ENCODE measurements at places on chromosomes 6 and 20.
A peak's percentile ranks its signal among the peaks of the same experiment; 100 is the strongest.

- no peaks in the 10 kb centered on the region for H3K36me3 ChIP-seq
- no peak overlapping the region for H3K27ac ChIP-seq
- H3K4me1 ChIP-seq: no peaks in the 10 kb centered on the region
- H3K27me3 ChIP-seq: no peaks in the 10 kb centered on the region
- H3K4me3 ChIP-seq: no peak overlapping the region
- no peak for DNase-seq
These were observed 187.4 kb downstream of the TBC1D7 start for GRCh38 chr6:13140980-13141379.

GRCh38 chr6:109383438-109383940, 1.2 kb upstream of the CD164 start:
- H3K27me3 ChIP-seq: no peaks in the 10 kb centered on the region
- peak; percentile 56 for DNase-seq
- no peaks in the 10 kb centered on the region for H3K36me3 ChIP-seq
- no peaks in the 10 kb centered on the region for H3K4me1 ChIP-seq

DNA sequence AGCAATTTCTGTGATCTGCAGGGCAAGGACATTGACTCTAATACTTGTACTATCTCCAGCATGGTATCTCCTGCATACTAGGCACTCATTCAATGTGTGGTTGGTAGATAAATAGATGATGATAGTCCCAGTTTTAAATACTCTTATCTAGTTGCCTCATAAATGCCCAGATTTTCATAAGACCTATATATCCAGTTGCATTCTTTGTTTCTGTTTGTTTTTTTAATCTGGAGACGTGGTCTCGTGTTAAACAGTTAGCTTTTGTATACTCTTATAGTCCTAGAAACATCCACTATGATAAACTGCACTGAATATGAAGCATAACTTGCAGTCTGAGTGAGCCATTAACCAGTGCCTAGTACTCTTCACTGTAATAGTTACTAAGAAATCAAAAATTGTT, 35.5 kb upstream of the SUMO4 start:
- no peak overlapping the region for H3K4me3 ChIP-seq
- peak; percentile 12 for DNase-seq
- H3K4me1 ChIP-seq: no peaks in the 10 kb centered on the region

- H3K36me3 ChIP-seq: peaks cover 99% of the 10 kb centered on the region
- peak; percentile 61 for DNase-seq
- no peak overlapping the region for H3K27ac ChIP-seq
- H3K4me1 ChIP-seq: no peaks in the 10 kb centered on the region
These were observed 26.0 kb downstream of the PTGIS start for GRCh38 chr20:49541733-49542513.

DNA sequence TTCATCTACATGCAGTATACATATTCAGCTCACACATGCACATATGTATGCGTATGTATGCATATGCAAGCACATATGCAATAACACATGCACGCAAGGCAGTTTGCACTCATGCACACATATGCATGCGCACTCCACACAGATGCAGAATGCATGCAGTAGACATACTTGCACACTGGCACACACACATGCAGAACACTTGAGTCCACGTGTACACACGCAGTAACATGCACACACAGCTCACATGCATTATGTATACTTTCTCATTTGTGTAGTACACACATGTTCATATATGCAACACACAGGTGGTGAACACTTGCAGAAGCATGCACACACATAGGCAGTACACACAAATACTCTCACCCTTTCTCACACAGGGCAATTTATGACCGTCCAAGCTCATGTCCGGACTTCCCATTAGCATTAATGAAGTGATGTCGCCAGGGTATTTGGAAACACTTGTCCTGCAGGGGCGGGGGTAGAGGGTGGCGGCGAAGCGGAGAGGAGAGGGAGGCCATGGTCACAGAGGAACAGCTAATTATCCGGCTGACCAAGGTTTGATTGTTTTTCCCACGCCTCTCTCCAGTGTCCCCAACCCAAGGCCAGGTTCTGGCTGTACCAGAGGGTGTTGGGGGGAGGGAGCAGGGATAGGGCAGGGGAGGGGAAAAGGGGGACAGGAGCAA, 91.3 kb downstream of the VEGFA start:
- H3K4me1 ChIP-seq: peaks cover 6% of the 10 kb centered on the region
- no peak for DNase-seq
- peaks cover 24% of the 10 kb centered on the region for H3K27me3 ChIP-seq
- H3K36me3 ChIP-seq: no peaks in the 10 kb centered on the region

- no peak overlapping the region for H3K4me3 ChIP-seq
- H3K27me3 ChIP-seq: no peaks in the 10 kb centered on the region
- H3K36me3 ChIP-seq: no peaks in the 10 kb centered on the region
- H3K27ac ChIP-seq: no peak overlapping the region
These were observed 136.1 kb upstream of the CDYL start for GRCh38 chr6:4640139-4640538.

GRCh38 chr6:109303640-109304283, 78.5 kb downstream of the CD164 start:
- no peaks in the 10 kb centered on the region for H3K27me3 ChIP-seq
- no peaks in the 10 kb centered on the region for H3K36me3 ChIP-seq
- H3K4me3 ChIP-seq: no peak overlapping the region
- peaks cover 2% of the 10 kb centered on the region for H3K4me1 ChIP-seq

- H3K27me3 ChIP-seq: peaks cover 60% of the 10 kb centered on the region
- no peak overlapping the region for H3K27ac ChIP-seq
- no peak overlapping the region for H3K4me3 ChIP-seq
- H3K4me1 ChIP-seq: no peaks in the 10 kb centered on the region
These were observed 9.0 kb upstream of the BHLHE23 start for GRCh38 chr20:63015662-63016361.

- H3K4me1 ChIP-seq: no peaks in the 10 kb centered on the region
- H3K27me3 ChIP-seq: no peaks in the 10 kb centered on the region
- peak overlapping the region; percentile 88 for H3K27ac ChIP-seq
- no peak overlapping the region for H3K4me3 ChIP-seq
These were observed 67.4 kb downstream of the MOXD1 start for GRCh38 chr6:132333639-132334520.

GRCh38 chr6:21426841-21427490, 166.6 kb upstream of the SOX4 start:
- H3K27me3 ChIP-seq: no peaks in the 10 kb centered on the region
- H3K4me1 ChIP-seq: no peaks in the 10 kb centered on the region
- no peaks in the 10 kb centered on the region for H3K36me3 ChIP-seq
- DNase-seq: peak; percentile 8

DNA sequence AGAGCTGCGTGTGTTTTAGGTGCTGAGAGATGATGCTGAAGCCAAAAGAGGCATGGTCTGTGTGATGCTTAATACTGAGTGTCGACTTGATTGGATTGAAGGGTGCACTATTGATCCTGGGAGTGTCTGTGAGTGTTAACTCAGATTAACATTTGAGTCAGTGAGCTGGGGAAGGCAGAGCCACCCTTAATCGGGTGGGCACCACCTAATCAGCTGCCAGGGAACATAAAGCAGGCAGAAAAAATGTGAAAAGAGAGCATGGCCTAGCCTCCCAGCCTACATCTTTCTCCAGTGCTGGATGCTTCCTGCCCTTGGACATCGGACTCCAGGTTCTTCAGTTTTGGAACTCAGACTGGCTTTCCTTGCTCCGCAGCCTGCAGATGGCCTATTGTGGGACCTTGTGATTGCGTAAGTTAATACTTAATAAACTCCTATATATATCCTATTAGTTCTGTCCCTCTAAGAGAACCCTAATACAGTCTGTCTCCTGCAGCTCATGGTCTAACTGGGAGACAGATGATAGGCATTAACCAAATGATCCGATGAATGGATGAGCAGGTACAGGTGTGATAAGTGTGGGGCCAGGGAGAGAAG, 91.6 kb downstream of the TFAP2C start:
- H3K27ac ChIP-seq: no peak overlapping the region
- no peaks in the 10 kb centered on the region for H3K4me1 ChIP-seq
- no peaks in the 10 kb centered on the region for H3K36me3 ChIP-seq
- no peaks in the 10 kb centered on the region for H3K27me3 ChIP-seq

DNA sequence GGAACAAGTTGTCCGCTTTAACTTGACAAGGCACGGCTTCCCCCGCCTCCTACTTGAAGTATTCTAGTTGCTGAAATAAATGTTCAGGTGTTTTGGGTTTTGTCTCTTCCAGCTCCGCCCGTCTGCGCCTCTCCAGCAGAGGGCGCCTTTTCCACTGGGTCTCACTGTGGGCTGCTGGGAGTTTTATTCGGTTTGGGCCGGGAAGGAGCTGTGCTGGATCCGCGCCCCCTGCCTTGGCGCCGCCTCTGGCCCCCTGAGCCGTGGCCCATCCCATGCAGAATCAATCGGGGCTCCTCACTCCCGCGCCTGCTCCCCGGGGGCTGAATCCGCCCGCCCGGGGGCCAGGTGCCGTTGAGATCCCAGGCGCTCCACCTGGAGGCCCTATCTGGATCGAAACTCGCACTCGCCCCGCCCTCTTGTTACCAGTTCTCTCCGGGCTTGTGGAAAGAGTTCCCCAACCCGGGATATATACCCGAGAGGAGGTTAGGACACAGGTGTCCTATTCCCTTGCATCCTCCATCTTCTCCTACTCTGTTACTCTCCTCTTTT, 51.0 kb upstream of the TCF21 start:
- H3K4me1 ChIP-seq: peaks cover 6% of the 10 kb centered on the region
- H3K27me3 ChIP-seq: no peaks in the 10 kb centered on the region
- peak; percentile 52 for DNase-seq
- H3K27ac ChIP-seq: no peak overlapping the region

- peaks cover 69% of the 10 kb centered on the region for H3K27me3 ChIP-seq
- peaks cover 1% of the 10 kb centered on the region for H3K4me1 ChIP-seq
- H3K36me3 ChIP-seq: peaks cover 3% of the 10 kb centered on the region
- no peak overlapping the region for H3K4me3 ChIP-seq
- H3K27ac ChIP-seq: no peak overlapping the region
- DNase-seq: no peak
These were observed 28.3 kb upstream of the CSNK2A1 start for GRCh38 chr20:571754-572441.

GRCh38 chr6:3419624-3420272, 37.1 kb downstream of the SLC22A23 start:
- no peak overlapping the region for H3K4me3 ChIP-seq
- DNase-seq: peak; percentile 43
- H3K27ac ChIP-seq: no peak overlapping the region
- H3K27me3 ChIP-seq: no peaks in the 10 kb centered on the region
- peaks cover 6% of the 10 kb centered on the region for H3K4me1 ChIP-seq

GRCh38 chr6:136647363-136647852, 97.2 kb upstream of the MAP7 start:
- no peaks in the 10 kb centered on the region for H3K36me3 ChIP-seq
- H3K27me3 ChIP-seq: no peaks in the 10 kb centered on the region
- peaks cover 2% of the 10 kb centered on the region for H3K4me1 ChIP-seq

GRCh38 chr6:125700581-125701353, 48.7 kb upstream of the HEY2 start:
- no peak for DNase-seq
- H3K27me3 ChIP-seq: no peaks in the 10 kb centered on the region
- H3K4me1 ChIP-seq: no peaks in the 10 kb centered on the region
- no peak overlapping the region for H3K4me3 ChIP-seq

GRCh38 chr20:46985671-46986070, 91.0 kb downstream of the EYA2 start:
- no peaks in the 10 kb centered on the region for H3K4me1 ChIP-seq
- no peaks in the 10 kb centered on the region for H3K36me3 ChIP-seq
- H3K4me3 ChIP-seq: no peak overlapping the region
- DNase-seq: no peak
- no peaks in the 10 kb centered on the region for H3K27me3 ChIP-seq

DNA sequence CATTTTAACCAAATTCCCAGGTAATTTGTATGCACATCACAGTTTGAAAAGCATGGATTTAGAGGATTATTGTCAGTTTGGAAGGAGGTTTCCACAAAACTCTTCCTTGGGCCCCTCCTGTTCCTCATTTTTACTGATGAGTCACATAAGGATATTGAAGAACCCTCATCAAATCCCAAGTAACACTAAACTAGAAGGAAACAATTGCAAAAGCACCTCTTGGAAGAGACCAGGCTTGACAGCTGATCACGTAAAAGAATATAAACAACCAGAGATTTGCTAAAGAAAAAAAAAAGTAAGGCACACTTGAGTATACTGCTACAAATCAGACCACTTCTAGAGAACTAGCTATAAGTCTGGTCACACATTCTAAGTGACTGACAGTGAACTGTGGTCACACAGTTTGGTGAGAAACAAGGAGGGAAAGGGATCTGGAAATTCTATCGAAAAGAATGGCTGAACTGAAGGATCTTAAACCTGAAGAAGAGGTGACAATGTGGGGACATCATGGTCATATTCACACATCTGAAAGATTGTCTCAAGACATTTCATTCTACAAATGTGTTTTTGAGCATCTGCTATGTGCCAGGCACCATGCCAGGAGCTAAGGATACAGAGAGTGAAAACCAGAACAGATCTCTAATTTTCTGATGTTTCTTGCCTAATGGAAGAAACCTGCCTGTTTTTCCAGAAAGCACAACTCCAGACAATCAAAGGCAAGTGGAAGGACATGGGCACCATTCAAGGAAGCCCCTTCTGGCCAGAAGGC, 24.1 kb downstream of the ZHX3 start:
- no peaks in the 10 kb centered on the region for H3K4me1 ChIP-seq
- peak; percentile 71 for DNase-seq
- H3K4me3 ChIP-seq: peak overlapping the region; percentile 32
- H3K27ac ChIP-seq: no peak overlapping the region
- H3K27me3 ChIP-seq: no peaks in the 10 kb centered on the region

GRCh38 chr6:166592821-166593220, 6.3 kb upstream of the RAMACL start:
- DNase-seq: peak; percentile 90
- no peak overlapping the region for H3K4me3 ChIP-seq
- no peak overlapping the region for H3K27ac ChIP-seq
- H3K27me3 ChIP-seq: no peaks in the 10 kb centered on the region
- H3K4me1 ChIP-seq: peaks cover 25% of the 10 kb centered on the region

DNA sequence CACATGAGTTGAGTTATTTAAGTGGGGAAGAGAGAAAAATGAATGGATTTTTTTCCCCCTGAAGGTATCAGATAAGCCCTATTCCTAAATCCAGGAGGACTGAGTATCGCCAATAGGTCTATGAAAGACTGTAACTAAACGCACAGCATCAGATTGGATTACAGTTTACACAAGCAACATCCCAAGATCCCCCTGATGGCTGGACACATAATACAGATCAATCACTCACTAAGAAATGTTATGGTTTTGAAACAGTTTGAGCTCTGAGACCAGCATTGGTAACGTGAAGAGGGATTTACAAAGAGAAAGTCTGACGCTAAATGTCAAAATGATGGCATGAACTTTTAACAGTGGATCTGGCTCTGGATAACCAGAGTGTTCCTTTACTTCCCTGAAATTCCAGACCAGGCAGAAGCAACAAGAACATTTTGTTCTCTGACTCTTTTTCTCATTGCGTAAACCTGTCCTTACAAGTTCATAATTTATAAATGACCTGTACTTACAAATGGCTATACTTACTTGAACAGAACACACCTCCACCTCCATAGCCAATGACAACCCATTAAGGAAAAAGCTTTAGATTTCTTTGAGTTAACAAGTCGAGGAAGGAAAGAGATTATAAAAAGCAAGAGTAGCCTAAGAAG, 131.8 kb upstream of the BEND3 start:
- no peak overlapping the region for H3K27ac ChIP-seq
- H3K36me3 ChIP-seq: peaks cover 4% of the 10 kb centered on the region
- H3K27me3 ChIP-seq: no peaks in the 10 kb centered on the region
- no peaks in the 10 kb centered on the region for H3K4me1 ChIP-seq

Data from mesenchymal stem cell (in vitro differentiated cells and primary cell).